ENCODE measurements at places on chromosomes 4 and X.

DNA sequence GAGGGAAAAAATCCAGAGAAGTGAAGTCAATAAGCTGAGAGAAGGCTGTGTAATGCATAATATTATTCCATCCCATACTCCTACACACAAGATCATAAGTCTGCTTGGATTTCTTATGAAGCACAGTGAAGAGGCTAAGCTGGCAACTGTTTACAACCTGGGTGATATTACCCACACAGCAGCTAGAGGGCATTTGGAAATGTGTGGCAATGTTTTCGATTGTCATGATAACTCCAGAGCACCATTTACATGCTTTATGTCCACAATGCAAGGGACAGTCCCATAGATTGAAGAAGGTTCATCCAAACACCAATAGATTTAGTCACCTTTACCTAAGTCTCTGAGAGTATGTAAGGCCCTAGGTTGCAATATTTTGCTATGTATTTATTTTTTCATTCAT, 412.2 kb downstream of the PPP3CA start:
- DNase-seq = no peak

- DNase-seq = no peak
Measured at GRCh38 chr4:742742-743311, 37.2 kb downstream of the PCGF3 start.

GRCh38 chr4:114636192-114636935, 37.8 kb downstream of the UGT8 start:
- no peak for DNase-seq

DNA sequence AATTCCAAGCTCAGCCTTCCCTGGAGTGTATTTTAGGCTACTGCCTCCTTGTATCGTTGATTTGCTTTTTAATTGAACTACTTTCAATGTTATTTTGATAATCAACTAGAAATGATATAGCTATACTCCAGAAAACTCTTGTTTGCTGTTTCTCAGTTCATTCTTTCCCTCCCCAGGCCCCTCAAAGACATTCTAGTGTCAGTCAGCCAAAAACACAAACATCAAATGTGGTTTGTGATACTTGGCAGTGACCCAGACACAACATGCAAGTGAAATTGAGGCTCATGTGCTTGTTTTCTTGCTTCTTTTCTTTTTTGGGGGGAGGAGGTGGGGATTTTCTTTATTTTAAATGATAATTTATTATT, 7.6 kb downstream of the FAT4 start:
- DNase-seq = no peak

GRCh38 chr4:100985576-100985975, 361.8 kb downstream of the PPP3CA start:
- DNase-seq = no peak

GRCh38 chr4:184269879-184270430, 52.3 kb upstream of the ENPP6 start:
- DNase-seq = no peak

DNA sequence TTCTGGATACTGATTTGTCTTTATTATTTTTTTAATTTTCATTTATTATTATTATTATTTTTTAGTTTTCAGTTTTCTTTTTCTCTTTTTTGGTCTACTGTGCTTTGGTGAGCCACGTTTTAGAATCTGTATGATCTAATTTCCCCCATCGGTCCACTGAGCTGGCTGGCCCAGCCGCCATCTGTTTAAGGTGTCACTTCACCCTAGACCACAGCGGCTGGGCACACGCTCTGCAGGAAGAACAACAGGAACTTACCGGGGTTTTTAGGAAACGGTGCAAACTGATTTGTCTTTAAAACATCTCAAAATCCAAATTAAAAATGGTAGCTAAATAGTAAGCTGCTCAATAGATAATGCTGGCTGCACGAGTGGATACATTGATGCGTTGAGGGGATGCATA, 48.8 kb upstream of the AMOT start:
- no peak for DNase-seq

GRCh38 chrX:12932244-12932643, 25.8 kb downstream of the TLR8 start:
- DNase-seq = no peak

DNA sequence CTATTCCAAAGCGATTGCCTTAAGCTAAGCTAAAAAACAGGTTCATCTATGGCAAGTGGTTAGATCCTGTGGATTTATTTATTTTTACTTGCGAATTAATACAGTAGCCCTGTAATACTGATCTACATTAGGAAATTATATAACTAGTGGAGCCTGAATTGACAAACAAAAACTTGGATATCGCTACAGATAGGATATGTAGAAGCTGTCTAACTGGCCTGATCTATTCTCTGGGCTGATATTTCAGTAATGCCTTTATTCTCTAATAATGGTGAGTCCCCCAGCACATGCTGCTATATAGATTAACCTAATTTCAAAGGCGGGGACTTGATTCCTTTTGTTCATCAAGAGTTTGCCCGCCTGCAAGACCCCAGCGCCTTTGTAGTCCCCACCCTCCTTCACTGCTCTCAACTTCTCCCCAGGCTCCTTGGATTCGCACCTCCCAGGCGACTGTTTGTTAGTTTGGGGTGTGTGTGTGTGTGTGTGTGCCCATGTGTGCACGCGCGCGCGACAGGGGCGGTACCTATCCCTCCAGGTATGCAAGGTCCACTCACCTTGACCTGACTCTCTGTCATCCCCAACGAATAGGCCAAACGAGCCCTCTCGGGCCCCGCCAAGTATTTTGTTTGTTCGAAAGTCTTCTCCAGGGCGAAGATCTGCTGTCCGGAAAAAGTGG, 3.8 kb downstream of the NKX6-1 start:
- no peak for DNase-seq

GRCh38 chr4:3355266-3355748, 62.5 kb downstream of the RGS12 start:
- no peak for DNase-seq

GRCh38 chrX:129663171-129663570, 8.4 kb upstream of the APLN start:
- no peak for DNase-seq

GRCh38 chr4:174122705-174123104, 160.8 kb downstream of the FBXO8 start:
- no peak for DNase-seq

- no peak for DNase-seq
Measured at GRCh38 chrX:112746812-112747595, 67.3 kb upstream of the LHFPL1 start.

DNA sequence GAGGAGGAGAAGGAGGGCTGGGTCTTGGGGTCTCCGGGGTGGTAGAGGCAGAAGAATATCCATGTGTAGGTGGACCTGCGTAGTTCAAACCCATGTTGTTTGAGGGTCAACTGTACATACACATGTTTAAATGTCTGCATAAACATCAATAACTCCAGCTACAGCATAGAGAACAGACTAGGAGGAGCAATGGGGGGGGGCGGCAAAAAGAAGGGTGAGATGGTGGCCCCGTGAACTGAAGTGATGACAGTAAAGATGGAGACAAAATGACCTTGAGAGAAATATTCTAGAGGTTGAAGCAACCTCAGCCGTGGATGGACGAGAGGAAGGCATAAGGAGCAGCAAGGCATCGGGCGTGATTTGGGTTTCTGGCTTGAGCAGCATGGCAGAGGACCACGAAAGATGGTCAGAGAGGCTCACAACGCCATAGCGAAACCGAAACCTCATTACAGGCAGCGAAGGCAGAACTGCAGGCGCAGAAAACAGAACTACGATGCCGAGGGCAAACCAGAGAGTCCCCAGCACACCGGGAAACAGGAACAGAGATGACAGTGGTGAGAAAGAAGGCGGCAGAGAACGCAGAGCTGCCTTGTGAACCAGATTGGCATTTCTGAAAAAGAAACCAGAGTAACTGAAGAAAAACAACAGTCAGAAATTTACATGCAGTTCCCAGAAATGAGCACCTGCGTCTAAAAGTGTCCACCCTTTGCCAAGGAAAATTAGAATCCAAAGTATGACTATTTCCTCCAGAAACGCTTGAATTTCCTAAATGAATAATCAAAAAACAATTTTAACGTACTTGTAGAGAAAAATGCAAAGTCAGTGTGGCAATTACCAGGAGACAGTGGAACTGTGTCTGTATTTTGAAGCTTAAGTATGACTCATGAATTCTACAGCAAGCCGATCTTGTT, 50.3 kb upstream of the ENPP6 start:
- no peak for DNase-seq

DNA sequence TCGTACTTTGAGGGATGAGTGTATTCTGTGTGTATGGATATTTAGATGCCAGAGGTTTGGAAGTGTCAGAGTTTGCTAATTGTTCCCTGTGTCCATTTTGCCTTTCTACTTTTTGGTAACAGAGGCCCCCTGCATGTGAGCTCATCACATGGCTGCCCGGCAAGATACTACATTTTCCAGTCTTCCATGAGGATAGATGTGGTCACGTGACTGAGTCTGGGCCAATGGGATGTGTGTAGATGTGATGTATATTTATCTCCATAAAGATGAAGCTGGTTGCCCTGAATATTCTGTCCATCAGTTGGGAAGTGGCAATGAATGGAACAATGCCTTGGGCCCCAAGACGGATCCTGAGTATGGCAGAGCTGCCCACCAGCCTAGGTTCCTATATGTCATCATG, 29.0 kb upstream of the SMS start:
- no peak for DNase-seq

DNA sequence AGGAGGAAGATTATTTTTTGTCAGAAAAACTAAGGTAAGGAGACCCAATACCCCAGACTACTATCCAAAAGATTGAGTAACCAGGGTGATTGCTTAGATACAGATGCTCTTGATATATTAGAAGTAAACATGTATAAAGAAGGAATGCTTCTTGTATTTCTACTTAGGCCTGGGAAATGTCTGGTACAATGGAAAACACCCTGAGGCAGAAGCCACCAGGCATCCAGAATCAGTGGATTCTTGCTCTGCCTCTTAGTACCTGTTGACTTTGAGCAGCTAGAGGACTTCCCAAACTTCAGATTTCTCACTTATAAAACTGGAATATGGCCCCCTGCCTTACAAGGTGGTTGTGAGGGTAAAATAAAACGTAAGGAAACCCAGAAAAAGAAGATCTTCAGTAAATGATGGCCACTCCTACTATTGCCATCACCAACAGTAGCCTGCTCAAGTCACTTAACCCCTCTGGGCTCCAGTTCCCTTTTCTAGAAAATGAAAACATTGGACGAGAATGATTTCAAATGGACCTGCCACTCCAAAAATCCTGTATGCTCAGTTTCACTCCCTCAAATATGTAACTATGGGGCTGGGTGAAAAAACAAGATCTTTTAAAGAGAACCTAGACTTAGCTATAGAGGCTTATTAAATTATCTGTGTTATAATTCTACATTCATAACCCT, 56.6 kb downstream of the AMELX start:
- no peak for DNase-seq

DNA sequence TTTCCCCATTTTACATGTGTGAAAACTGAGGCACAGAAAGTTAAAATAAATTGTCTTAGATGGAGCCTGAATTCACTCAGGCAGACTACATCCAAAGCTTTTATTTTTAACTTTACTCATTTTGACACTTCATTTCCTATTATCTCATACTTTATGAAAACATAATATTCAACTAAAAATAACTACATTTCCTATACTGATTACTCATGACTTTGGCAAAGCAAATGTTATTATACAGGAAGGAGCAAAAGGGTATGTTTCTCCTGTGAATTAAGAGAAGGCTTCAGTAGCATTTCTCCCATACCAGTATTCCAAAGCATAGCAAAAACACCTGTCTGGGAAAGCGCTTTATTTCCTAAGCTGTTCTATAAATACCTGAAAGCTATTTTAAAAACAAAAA, 178.6 kb downstream of the ADAMTS3 start:
- DNase-seq = no peak

- DNase-seq = no peak
Measured at GRCh38 chr4:80367737-80368136, 32.2 kb downstream of the CFAP299 start.

DNA sequence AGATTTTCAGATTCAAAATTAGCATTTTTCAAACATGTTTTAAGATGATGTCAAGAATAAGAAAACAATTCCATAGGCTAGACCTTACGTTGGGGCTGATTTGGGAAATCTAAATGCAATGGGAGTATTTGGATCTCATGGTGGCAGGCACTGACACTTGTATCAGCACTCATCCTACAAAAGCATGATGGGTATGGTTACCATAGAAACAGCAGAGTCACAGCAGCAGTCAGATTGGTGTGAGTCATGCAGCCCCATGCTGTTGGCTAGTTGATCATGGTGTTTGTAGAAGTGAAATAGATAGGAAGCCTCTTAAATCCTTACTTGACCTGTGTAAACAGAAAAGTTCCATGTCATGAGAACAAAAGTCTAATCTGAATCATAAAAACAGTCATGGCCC, 1637.3 kb upstream of the PABPC4L start:
- no peak for DNase-seq

DNA sequence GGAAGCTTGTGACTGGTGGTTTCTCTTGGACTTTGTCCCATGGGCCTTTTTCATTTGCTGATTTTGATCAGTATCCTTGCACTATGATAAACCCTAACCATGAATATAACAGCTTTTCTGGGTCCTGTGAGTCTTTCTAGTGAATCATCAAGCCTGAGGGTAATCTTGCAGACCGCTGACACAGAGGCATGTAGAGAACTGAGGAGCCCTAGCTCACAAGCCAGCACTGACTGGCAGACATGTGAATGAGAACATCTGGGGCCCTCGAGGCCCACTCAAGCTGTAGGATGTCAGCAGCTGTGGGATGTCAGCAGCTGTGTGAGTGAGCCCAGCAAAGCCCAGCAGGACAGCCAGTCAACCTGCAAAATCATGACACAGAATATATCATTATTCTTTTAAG, 36.7 kb downstream of the HMGB3 start:
- no peak for DNase-seq

DNA sequence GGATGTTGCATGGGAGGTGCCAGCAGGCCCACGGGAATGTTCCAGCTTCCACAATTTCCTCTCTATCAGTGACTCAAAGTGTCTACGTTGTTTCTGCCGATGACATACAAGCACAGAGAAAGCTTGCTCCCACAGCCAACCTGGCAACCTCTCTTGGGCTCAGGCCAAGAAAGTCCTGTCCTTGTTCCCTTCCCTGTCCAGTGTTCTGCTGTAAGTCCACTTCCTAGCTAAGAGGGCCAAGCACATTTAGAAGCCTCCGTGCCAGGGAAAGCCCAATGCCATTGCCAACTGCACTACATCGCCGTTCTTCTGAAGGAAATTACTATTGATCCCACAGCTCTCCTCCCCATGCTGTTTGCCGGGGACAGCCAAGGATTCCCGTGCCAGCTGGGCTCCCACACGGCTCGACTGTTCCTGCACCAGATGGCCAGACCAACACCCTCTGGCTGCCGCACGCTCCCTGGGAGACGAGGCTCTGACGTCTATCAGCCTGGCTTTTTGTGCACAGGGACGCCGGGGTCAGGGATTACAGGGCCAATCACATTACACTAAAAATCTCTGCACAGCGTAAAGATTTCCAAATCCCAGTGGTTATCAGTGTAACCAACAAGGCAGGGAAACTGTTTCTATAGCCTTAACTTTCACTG, 284.0 kb downstream of the BCOR start:
- no peak for DNase-seq

- no peak for DNase-seq
Measured at GRCh38 chrX:103376118-103376978, at the start of gene BEX3. BEX3 (plus strand) TSS chrX:103376538; CDS start chrX:103377522, 984 bp downstream.

DNA sequence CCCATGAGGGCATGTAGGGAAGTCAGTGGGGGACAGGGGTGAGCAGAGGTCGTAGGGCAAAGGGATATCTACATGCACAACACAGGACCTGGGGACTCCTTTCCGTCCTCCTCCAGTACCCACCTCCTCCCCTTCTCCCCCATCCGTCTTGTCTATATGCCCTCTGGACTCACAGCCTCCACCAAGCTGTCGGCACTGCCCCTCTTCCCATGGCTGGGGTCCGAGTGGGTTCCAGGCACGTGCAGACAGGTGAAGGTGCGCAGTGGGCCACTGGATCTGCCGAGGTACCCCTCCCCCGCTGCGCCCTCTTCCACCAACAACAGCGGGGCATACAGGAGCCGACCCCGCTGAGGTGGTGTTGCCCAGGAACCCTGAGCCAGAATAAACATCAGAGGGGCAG, 5.5 kb upstream of the SYP start:
- no peak for DNase-seq

Data from cortex of kidney (tissue), 1 donor.